CD8-positive, alpha-beta memory T cell (primary cell): ENCODE measurements at places on chromosomes 2 and 18. TPM values are rescaled to one million over a fixed set of nuclear protein-coding genes. Genes with fewer than 3 reads are reported as not detected.

DNA sequence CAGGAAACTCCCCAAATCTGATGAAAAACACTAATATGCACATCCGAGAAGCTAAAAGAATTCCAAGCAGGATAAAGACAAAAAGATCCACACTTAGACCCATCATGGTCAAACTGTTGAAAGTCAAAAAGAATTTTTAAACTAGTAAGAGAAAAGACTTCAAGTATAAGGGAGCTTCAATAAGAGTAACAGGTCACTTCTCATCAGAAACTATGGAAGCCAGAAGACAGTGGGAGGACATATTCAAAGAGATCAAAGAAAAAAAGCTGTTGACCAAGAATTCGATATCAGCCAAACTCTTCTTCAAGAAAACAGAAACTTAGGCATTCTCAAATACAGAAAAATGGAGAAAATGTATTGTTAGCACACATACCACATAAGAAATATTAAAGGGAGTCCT lies 50.4 kb downstream of the ZC3H8 start:
- no peak for DNase-seq

- no peak for DNase-seq
Observed at GRCh38 chr18:79856119-79857007, 58.6 kb downstream of the KCNG2 start.

DNA sequence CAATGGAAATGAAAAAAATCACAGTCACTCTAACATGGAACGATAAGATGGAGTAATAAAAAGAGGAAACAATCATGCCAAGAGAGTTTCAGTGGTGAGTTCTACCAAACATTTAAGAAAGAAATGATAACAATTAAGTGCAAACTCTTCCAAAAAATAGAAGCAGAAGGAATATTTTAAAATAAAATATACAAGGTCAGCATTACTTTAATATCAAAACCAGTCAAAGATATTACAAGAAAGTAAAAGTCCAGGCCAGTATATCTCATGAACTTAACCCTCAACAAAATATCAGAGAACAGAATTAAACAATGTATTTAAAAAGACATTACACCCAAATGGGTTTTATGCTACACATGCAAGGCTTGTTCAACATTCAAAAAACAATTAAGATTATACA lies 829.4 kb downstream of the TRIB2 start:
- DNase-seq: no peak

DNA sequence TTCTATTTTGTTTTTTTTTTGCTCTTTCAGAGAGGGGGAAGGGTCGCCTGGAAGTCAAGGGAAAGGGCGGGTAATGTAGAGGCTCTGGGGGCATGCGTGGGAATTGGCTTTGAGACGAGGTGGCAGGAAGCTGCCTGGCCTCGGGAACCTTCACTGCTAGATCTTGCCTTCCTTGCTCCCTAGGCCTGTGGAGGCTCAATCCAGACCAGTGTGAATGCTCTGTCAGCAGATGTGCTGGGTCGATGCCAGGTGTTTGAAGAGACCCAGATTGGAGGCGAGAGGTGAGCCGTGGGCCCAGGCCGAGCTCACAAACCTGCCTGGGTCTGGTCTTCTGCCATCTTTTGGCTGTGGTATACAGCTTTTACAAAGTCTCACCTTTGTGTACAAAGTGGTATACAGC lies 15.5 kb downstream of the CCT7 start:
- DNase-seq: no peak

DNA sequence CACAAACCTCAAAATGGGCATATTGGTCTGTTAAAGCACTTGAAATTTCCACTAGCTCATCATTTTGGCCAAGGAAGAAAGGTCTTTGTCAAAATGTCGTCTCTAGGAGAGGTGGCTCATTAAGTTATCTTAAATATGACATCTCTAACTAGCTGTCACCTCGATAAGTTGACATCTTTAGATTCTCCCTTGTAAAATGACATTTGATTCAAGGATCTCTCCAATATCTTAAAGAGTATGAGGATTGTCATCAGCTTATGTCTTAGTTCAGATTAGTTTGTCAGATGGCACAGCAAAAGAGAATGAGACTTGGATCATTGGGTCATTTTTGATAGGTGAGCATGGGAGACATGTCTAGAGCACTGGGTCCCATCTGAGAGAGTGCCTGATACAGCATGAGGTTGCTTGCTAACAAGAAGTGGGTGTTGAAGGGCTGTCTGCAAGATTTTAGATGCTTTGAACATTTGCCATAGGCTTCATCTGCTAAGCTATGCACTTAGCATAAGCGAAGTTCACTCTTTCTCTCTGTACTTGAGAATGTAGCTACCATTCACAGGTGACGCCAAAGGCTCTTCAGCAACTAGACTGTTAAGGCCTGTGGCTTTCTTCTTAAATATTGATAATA lies 12.9 kb downstream of the PTPRM start:
- no peak for DNase-seq

GRCh38 chr2:202051499-202052161 lies 18.0 kb downstream of the FZD7 start:
- DNase-seq: no peak

DNA sequence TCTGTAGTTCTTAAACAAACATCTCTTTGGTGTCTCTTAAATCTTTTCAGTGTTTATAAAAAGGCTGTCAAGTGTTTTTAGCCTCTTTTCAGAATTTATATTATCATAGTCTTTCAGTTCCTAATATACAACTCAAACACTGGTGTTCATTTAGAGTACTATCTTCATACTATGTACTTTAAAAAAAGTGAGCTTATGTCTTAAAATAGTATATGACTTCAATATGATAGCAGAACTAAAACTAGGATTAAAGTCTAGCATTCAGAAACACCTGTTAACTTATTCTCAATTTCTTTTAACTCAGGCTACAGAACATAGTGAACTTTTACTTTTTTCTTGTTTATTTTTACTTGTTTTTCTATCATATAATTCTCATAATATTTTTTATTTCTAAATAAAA lies 14.7 kb upstream of the IKZF2 start:
- no peak for DNase-seq

- DNase-seq: no peak
Observed at GRCh38 chr2:100423631-100424030, 6.2 kb upstream of the CHST10 start.

DNA sequence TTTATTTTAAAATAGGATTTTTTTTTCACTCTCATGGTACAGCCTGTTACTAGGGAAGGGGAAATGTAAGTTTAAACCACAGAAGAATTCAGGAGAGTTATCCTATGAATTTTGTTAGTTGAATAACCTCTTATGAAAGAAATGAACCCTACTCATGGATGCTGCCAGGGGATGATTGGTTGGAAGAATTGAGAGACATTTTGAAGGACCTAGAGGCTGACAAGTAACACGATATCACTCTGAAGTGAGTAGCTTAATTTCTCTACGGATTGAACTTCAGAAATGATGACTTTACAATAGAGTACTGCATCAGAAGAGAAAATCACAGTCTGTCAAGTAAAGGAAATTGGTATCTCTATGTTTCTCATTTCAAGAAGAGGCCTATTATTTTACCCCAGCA lies 1346.2 kb downstream of the SUCLG1 start:
- DNase-seq: no peak

GRCh38 chr2:140376686-140377085 lies 1596.5 kb upstream of the NXPH2 start:
- no peak for DNase-seq

DNA sequence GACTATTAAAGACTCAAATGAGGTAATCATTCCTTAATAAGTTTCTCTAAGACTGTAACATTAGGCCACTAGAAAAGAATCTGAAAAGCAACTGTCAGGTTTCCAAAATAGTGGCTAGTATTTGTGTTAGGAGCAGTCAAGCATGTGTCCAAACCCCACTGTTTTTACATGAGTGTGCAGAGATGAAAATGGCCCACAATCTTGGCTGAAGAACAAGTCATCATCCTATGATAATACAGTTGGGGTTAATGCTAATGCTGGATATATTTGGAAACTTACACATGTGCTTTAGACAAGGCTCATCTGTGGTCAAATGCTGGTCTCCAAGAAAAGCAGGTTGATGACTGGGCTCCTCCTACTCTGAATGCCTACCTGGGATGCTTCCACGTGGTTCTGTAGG lies 73.6 kb downstream of the MAIP1 start:
- DNase-seq: no peak

DNA sequence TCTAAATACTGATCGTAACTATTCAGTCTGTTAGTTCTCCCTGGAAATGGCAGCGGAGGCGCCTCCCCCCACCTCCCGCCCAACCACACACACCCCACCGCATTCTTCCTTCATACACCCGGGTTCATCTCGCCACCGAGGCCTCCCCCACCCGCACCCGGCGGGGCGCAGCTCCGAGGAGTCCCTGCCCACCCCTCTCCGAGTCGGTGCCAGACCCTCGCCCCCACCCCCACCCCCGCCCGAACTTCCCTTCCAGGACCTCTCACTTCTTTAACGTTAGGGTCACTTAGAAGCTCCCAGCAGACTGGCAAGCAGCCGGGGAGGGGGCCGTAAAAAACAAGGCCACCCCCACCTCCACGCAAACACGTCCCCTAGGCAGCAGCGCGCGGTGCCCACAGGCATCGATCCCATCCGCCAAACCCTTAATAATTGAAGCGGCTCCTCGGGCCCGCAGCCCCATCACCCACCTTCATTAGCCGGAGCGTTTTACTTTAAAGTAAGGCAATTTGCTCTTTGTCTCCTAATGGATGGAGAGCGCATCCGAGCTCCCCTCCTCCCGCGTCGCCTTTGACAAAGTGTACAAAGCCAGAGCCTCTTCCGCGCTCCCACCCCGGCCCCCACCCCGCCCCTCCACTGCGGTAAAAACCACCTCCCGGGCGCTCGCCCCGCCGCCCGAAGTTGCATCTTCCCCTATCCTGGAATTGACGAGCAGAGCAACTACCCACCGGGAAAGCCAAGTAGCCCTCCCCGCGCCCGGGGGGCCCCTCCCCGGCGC lies 624 bp downstream of the ZNF516 start:
- peak; percentile 18 for DNase-seq

- DNase-seq: no peak
Observed at GRCh38 chr2:8344144-8345097, 337.4 kb upstream of the ID2 start.

DNA sequence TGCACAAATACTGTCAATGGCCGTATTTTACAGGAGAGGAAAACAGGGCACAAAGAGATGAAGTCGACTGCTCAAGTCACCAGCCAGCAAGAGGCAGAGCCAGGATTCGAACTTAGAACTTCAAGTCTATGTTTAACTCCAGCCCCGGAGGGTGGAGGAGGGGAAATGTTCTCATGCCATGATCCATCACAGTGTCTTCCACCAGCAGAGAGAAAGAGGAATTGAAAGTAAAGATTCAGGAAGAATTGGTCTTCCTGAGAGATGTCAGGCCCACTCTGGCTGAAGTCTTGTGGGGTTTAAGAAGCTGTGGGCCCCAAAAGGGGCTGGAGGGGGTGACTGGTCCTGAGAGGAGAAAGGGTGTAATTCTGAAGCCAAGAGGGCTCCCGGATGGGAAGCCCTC lies 260.0 kb downstream of the TNS1 start:
- DNase-seq: no peak

DNA sequence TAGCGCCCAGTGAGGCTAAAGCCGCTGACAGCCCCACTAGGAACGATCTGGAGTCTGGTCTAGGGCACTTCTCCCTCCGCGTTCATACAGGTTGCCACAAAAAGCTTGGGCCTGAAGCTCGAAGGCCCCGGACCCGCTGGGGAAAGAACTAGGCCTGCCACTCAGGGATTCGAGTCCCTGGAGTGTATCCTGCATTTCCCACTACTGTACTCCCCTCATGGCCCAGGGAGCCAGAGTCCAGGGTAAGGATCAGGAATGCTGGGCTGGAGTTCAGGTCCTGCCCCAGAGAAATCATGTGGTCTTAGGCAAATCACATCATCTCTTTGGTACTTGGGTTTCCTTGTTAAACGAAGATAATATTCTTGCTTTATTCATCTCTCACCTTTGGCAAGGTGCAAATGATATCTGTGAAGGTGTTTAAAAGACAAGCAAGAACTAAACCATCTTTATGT lies 1.4 kb upstream of the ZFP36L2 start:
- no peak for DNase-seq

DNA sequence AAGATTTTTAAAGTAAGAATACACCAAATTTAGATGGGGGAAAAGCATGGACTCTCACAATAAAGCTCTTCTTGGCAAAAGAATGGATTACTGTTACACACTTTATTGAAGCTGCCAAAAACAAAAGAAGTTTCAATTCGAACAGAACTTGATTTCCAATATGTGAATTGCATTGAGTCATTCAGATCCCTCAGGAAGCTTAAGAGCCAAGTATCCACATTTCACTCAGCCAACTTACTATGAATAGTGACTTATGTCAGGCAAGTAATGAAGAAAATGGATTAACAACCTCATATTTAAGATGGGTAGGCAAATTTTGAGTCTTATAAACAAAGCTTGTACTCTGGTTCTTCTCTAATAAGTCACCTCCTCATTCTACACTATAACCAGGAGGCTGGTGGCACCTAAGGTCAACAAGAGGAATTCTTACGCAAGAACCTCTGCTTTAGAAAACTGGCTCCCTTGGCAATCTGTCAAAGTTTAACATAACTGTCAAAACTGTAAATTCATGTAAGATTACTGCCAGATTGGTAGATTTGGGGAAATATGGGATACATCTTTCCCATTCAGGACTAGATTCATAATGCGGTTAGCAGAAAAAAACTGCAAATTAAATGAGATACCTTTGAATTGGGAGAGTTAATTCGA lies 6.0 kb downstream of the HADHA start:
- no peak for DNase-seq

- DNase-seq: no peak
Observed at GRCh38 chr2:112891385-112891831, 19.6 kb upstream of the IL37 start.

DNA sequence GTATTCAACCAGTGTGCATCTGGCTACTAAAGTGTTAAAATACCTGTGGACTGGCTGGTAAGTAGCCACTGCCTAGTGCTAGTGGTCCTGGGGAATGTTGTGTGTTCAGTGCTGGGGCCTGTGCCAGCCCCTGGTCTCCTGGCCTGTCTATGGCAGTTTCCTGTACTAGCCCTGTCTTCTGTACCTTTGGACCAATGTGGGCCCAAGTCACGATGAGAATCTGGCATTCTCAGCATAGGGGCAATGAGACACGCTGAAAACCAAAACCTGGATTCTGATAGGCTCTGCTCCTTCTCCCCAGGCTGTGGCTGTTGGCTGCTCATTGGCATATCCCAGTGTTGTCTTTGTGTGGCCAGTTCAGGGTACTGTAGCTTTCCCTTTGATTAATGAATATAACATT lies 170.4 kb downstream of the PTPRM start:
- DNase-seq: no peak

- DNase-seq: no peak
Observed at GRCh38 chr2:181895818-181896217, 4.3 kb downstream of the ITPRID2 start.

GRCh38 chr2:69529480-69529879 lies 92.2 kb upstream of the NFU1 start:
- no peak for DNase-seq

GRCh38 chr18:48106498-48106897 lies 176.0 kb upstream of the SMAD2 start:
- DNase-seq: no peak

Gene FOSL2
- 47.3 TPM for total RNA-seq

Gene UPP2
- total RNA-seq: not detected

Gene XIRP2
- total RNA-seq: not detected

Gene PTMA
- total RNA-seq: 2,474 TPM

Gene PNKD
- total RNA-seq: 26.8 TPM

Gene SIX3
- total RNA-seq: not detected

Gene EML6
- 2.3 TPM for total RNA-seq

Gene EVA1A
- total RNA-seq: not detected

Gene C2orf74
- 12.5 TPM for total RNA-seq

Gene SPATS2L
- total RNA-seq: 21.8 TPM
